Hematopoietic multipotent progenitor cell (in vitro differentiated cells): ENCODE measurements at places on chromosomes 2 and 18. TPM values are rescaled to one million over a fixed set of nuclear protein-coding genes. Genes with fewer than 3 reads are reported as not detected.

GRCh38 chr2:99470957-99471356 is 18.9 kb downstream of the REV1 start:
- no peak for DNase-seq

TMEM178A gene
- total RNA-seq: 0.81 TPM

DNA sequence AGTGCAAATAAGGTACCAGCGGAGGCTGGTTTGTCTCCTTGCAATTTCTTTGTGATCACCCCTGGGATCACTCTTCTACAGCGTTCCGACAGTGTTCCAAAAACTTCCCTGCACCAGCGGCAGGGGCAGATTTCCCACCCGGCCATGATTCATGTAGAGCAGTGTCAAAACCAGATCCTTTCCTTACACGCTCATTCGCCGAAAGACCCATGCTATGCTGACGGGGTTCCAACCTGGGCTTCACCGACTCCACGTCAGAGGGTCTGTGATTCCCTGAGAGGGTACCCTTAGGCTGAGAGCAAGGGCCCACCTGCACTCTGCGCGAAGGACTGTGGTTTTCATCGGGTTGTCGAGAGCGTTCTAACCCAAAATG is 423 bp upstream of the TTC27 start:
- peak; percentile 2 for DNase-seq

CRYBA2 gene
- not detected for total RNA-seq

CAPG gene
- 122 TPM for total RNA-seq

RPIA gene
- 13.2 TPM for total RNA-seq

DNA sequence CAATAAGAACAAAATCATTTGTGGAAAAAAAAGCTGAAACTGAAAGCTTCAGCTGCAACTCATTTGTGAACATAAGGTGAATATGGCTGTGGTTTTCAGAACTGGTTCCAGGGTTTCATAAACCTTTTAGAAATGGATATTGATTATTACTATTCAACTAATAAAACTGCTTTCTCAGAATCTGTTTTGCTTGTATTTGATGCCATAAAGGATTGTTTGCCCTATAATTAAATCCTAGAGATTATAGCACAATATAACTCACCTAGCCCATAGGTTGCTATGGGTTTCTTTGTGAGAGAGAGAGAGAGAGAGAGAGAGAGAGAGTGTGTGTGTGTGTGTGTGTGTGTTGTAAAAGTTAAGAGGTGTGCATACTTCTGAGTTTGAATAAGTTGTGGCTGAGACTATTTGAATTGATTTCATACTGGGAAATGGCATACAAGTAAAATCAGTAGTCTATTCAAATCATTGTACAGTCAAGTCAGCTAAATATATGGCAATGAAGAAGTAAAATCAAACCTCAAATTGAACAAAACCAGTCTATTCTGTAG is 339.2 kb downstream of the ARHGAP15 start:
- DNase-seq: no peak

ATG4B gene
- total RNA-seq: 93.2 TPM

GRCh38 chr2:227472265-227473121 is 537 bp downstream of the AGFG1 start:
- peak; percentile 47 for DNase-seq
